ENCODE measurements at places on chromosomes 7 and 10.

DNA sequence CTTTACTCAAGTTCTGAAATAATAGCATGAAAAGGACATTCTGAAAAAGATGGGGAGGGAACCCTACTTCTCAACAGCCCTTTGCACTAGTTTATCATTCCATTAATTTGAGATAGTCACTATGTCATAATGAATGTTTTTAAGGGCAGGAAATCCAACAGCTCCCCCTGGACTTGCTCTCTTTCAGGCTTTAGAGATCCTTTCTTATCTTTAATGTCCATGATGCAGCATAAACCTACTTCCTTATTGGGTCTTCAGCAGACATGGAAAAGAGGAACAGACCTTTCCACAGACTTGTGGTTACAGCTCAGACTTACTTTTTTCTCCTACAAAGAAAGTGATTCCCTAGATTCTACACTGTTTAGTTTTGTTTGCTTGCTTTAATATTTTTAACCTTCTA, 87.3 kb downstream of the IDE start:
- no peak for DNase-seq

DNA sequence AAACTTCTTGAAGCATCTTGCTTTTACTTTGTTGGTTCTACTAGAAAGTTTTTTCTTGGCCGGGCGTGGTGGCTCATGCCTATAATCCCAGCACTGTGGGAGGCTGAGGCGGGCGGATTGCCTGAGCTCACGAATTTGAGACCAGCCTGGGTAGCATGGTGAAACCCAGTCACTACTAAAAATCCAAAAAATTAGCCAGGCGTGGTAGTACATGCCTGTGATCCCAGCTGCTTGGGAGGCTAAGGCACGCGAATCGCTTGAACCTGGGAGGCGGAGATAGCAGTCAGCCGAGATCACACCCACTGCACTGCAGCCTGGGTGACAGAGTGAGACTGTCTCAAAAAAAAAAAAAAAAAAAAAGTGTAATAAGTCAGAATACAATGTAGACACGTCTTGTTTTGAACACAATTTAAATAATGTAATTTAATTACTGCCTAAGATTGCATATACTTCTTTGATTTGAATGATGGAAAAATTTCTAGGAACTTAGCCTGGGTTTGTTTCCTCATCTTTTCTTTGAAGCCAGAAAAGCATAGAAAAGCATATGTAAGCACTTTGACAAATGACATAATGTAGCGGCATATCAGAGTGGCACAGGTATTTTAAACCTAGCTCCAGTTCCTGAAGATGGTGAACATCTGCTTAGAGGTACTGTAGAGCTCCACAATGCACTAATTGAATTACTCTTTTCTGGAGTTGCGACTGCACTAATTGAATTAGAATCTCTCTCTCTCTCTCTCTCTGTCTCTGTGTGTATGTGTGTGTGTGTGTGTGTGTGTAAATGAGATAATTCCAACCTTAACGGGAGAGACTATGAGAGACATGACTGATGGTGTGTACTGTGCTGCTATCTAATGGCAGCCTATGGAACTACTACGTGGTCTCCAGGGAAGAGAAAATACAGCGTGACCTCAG, 87.8 kb downstream of the BTRC start:
- peak; percentile 44 for DNase-seq

DNA sequence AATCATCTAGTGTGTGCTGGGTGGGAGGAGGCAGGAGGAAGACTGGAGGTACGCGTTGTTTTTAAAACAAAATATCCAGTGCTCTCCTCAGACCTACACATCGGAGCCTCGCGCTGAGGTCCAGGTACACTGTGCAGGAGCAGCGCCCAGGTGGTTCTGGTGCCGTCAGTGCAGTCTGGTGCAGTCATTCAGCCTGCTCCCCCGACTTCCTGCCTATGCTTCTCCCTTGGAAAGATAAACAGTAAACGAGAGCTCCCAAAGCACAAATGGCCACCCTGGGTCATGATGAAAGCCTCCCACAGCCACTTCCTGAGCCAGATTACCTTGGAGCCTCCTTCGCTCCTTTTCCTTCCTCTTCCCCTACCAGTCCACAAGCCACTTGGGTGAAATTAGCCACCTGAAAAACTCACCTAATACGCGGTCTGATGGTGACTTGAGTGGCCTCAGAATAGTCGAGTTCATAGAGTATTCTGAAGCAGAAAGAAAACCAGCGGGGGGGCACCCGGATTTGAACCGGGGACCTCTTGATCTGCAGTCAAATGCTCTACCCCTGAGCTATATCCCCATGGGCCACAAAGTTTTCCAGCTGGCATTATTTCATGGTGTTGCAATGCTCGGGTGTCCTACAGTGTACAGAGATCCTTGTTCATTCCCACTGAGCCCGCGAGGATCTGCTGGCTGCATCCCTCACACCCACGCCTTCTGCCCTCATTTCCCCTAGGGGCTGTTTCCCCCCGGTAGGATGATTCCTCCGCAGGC, 82.5 kb downstream of the ZNF467 start:
- no peak for DNase-seq

- no peak for DNase-seq
Observed at GRCh38 chr7:135731131-135731530, 3.1 kb upstream of the SLC13A4 start.

GRCh38 chr10:75379212-75379724, 22.3 kb downstream of the ZNF503 start:
- DNase-seq, result no peak

- no peak for DNase-seq
Observed at GRCh38 chr10:124739986-124740368, 4.2 kb downstream of the FAM53B start.

DNA sequence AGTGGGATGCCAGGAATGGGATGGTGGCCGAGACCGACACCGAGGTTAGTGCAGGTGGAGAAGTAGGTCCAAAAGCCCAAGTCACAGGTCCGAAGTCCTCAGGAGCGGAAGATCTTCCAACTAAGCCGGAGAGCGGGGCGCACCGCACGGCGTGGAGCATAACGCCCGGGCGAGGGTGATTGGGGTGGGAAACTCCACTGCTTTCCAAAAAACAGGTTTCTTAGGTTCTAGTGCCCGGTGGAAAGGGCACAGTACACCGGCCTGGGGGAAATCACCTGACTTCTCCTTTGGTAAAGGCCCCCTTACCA, 11.4 kb upstream of the SPAG6 start:
- DNase-seq, result no peak

GRCh38 chr10:14803827-14804226, 29.1 kb upstream of the FAM107B start:
- no peak for DNase-seq

DNA sequence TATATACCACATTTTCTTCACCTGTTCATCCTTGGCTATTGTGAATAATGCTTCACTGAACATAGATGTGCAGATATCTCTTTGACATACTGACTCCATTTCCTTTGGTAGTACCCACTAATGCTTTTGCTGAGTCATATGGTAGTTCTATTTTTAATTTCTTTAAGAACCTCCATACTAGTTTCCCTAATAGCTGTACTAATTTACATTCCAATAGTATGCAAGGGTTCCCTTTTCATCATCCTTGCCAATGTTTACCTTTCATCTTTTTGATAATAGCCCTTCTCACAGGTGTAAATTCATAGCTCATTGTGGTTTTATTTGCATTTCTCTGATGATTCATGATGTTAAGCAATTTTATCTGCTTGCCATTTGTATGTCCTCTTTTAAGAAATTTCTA, 159.9 kb downstream of the CALCR start:
- peak; percentile 32 for DNase-seq

DNA sequence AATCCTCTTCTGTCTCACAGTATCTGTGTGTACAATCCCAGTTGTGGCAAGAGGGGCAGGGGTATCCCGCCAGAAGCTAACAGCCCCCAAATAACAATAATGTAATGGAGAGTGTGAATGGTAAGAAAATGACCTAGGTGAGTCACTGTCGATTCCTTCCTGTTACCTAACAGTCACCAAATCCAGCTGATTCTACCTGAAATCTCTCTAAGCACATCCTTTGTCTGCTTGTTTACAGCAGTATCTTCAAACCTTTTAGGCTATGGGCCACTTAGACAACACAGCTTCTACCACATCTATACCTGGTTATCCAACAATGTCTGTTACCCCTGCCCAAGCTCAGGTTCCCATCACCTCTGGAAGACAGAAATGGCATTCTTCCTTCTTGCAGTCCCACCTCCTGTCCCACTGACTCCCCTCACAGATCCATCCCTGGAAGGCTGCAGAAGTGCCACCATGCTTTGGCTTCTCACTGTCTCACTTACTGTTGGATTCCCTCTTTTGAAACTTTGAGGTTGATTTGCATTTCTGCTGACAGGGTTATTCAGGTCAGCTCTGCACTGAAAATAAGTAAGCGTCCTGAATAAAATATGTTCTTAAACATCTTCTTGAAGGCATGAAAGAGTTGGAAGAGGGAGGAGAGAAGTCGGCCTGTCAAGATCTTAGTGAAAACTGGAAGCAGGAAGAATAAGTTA, 13.1 kb downstream of the PIP4K2A start:
- no peak for DNase-seq

GRCh38 chr10:115003396-115003795, 65.4 kb downstream of the TRUB1 start:
- no peak for DNase-seq

- no peak for DNase-seq
Observed at GRCh38 chr10:96511044-96511945, 2.4 kb downstream of the TLL2 start.

DNA sequence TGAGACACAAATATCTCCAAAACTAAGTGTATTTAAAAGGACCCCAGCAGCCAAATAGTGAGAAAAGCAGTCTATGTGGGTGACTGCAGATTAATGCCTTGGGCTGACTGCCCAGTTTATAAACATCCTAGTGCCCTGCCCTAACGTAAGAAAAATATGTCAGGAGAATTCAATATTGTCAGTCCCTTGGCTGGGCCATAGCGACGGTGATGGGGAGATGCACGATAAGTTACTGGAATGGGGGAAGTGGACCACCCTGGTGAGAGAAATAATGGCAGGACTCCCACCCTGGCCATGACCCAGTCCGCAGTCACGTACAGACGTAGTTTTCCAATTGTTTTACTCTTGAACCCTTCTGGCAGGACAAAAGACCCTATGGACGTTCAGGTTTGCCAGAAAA, 48.0 kb downstream of the JCAD start:
- no peak for DNase-seq

- DNase-seq, result peak; percentile 57
Observed at GRCh38 chr7:155804897-155805825, 7.1 kb downstream of the SHH start.

DNA sequence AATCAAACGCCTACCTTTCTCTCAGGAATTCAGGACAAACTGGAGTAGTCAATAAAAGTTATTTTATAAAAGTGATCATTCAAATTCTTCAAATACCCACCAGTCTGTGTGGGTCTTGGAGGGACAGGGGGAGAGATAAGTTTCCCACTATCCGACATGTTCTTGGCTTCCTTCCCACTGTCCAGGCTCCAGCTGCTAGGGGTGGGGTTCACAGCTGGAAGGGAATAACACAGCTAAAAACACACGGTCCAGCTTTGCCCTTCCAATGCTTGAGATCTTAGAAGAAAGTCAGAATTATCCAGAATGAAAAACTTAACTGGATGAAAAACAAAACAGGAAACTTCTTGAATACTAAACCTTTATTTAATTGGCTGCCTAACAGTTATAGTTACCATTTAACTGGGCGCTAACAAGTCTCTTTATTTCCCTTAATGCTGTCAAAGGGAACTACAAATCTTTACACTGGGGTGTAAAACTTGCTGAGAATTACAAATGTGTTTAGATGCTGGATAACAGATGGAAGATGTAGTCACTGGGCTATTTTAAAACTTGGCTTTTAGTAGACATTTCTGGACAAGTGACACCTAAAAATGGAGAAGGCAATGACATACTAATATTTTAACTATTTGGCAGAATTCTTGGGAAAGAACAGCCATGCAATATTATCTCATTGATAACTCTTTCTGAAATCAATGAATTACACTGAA, 172.8 kb upstream of the IMMP2L start:
- no peak for DNase-seq

DNA sequence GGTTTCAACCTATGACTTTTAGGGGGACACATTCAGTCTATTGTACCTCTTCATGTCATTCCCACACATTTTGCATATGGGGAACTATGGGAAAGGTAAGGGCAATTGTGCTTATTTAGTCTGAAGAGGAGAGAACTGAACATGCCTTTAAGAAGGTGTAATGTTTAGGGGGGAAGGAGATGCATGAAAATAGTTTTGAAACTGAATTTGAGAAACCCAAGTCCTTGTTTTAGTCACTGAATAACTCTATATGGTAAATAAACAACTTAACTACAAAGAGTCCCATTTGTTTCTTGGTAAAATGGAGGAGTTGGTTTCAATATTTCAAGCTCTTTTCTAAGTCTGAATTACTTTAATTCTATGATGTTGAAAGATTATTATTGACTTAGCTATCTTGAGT, 166.1 kb downstream of the DNAJB9 start:
- DNase-seq, result no peak

- no peak for DNase-seq
Observed at GRCh38 chr10:16440396-16441133, 3.8 kb downstream of the PTER start.

DNA sequence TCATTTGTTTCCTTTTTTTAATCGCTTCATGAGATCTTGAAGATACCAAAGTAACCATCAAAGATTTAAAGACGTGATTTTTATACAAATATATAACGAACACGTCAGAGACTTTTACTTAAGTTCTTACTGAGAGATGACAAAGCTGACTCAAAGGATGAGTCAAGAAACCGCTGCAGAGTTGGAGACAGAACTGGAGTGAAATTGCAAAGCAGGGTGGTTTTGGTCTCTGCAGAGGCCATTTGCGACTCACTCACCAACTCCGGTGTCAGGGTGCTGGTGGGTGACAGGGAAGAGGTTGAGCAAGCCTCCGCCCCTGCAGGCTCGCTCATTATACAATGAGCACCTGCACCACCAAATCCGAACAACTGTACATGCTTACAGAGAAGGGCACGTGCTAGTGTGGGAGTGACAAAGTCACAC, 75.2 kb downstream of the DNAJB6 start:
- no peak for DNase-seq

DNA sequence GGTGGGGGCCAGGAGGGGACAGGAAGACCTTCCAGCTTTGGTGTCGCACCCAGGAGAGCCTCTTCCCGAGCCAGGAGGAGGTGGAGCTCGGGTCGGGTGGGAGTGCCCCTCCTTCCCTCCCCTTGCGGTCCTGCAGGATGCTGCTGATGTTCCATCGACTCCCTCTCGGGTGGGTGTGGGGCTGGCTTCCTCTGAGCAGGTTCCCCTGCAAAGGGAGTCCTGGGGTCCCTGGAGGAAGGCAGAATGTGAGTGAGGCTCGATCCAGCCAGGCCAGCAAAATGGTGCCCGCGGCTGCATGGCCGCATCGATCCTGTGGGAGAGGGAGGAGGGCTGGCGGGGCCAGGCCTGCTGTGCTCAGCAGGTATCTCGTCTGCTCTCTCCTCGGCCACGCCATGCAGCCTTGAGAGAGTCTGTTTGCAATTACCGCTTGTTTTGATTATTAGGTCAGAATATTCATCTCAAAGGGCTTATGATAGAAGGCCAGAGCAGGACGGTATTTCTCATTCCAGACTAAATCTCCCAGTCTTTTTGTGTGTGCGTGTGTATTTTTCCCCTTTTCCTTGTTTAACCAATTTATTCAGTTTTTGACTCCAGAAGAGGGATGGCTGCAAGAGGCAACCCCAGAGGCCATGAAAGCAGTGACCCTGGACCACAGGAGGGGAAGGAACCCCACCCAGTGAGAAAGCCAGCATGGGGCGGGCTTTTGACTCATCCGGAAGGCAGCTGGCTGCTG, 137.3 kb upstream of the ZMIZ1 start:
- no peak for DNase-seq

All from MM.1S (cell line).